NCI-H2081 treated with DMSO at 0.1 percent for 48 hours (cell line): ENCODE measurements at places on chromosomes 3 and 15.

DNA sequence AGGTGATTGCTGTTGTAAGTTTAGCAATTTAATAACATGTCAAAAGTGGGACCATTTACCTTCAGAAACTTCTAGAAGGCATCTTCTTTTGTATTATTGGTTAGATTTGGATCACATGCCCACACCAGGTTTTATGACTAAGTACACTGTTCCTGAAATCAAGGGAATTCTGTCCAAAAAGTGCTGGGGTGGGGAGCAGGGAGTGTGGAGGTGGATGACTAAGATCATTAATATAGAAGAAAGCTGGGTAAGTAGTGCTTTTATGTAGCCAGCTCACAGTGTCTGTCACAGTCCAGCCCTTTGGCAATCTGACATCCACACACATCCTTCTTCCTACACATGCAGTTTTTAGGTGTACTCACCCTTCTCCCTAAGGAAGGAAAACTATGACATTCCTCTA is 120.0 kb downstream of the TMCO5A start:
- DNase-seq = no peak

DNA sequence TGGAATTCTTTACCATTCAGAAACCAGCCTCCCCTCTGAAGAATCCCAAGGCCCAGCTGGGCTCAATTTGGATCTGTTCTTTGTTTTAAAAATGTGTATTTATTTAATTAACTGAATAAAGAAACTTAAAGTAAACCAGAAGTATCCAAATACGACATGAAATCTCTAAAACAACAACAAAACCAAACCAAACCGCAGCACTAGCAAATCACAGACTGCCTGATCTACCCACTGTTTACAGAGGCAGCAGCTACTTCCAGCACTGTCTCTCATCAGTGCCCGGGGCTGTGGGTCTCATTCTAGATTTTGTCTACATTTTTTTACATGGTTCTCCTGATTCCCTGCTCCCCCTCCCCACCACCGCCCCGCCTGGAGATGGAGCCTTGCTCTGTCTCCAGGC is 2.3 kb downstream of the FLNB start:
- no peak for DNase-seq

- DNase-seq = no peak
Measured at GRCh38 chr3:135141672-135142071, 346.6 kb downstream of the EPHB1 start.

DNA sequence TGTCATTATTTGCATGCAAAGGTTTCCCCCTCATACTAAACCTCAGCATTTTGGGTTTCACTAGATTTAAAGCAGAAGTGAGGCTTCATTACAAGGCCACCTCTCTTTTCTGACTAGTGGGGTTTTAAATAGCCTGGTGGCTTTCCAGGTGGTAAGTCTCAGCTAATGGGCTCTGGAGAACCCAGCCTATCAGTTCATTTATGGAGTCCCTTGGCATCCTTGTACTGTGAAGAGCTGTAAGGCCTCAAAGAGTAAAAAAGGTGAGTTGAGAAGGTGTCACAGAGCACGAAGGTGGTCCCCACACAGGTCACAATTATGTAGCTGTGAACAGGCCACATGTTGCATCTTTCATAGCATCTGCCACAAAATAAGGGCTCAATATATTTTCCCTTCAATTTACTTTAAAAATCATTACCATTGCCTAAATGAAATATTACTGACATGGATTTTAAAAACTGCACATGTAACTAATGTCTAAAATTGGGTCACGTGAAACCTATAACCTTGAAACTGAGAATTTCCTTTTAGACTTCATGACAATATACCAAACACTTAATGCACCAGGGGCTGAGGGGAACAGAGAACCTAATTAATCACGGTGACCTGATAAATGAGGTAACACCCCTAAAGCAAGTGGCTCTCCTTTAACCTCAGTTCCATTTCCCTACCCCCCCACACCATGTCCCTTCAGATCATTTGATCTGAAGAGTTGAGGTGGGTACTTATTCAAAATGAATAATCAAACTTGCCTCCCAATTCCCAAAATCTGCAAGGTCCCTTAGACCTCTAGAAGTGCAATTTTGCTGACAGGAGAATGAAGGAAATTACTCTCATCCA is 1.3 kb downstream of the NGLY1 start:
- DNase-seq = no peak

- no peak for DNase-seq
Measured at GRCh38 chr15:91192285-91192684, 92.2 kb downstream of the SV2B start.

GRCh38 chr3:179943117-179943880 is 93.4 kb downstream of the PEX5L start:
- no peak for DNase-seq

- DNase-seq = no peak
Measured at GRCh38 chr15:82679626-82680199, 30.0 kb downstream of the AP3B2 start.

GRCh38 chr3:69031635-69032034 is 18.2 kb upstream of the EOGT start:
- no peak for DNase-seq

DNA sequence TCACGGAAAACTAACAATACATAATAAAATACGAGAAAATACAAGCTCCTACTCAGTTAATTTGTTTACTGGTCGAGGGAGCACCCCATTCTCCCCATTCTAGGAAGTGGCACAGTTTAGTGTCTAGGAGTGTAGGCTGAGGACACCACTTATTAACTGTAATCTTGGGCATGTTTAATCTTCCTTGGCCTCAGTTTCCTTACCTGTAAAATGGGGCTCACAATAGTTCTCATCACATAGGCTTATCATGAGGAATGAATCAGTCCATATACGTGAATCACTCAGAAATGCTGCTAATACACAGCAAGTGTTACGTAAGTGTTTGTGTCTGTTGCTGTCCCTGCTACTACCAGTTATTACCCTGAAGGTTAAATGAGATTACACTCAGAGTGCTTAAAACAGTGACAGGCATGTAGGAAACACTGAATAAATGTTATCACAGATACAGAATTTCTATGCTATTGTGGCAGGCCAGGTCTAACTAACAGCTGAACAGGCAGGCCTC is 210.2 kb downstream of the OSBPL10 start:
- DNase-seq = no peak

GRCh38 chr15:68730976-68731897 is 89.5 kb downstream of the ANP32A start:
- DNase-seq = no peak

GRCh38 chr15:86743283-86743903 is 663.7 kb downstream of the AGBL1 start:
- DNase-seq = no peak

GRCh38 chr15:65653801-65654521 is 32.2 kb downstream of the SLC24A1 start:
- DNase-seq = no peak

DNA sequence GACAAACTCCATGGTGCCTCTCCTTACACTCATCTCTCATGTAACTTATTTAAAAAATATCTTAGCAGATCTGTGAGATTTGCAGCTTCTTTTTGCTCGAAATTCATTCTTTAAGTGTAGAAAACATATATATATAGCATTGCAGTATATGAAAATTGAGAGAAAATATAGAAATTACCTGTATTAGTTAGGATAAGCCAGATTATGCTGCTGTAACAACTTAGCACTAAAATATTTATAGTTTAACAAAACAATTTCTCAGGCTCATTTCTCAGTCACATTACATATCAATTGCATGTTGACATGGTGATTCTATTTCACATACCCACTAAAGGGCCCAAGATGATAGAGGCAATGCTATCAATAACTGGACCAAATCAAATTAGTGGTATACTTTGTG is 54.7 kb downstream of the NR2F2 start:
- no peak for DNase-seq

DNA sequence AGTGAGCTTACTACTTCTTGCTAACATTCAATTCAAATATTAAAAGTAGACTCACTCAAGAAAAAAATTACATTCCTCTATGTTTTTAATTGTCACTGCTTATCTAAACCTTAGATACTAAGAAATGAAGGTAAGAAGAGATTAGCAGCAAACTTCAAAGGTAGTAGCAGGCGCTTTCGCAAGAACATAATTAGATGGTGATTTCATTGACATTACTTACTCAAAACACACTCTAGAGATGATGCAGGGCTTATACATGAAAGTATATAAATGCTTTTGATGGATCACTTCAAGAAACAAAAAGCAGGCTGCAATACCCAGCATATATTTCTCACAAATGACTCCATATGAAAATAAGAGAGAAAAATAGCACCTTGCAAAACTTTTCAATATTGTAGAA is 86.8 kb downstream of the FSIP1 start:
- DNase-seq = no peak

DNA sequence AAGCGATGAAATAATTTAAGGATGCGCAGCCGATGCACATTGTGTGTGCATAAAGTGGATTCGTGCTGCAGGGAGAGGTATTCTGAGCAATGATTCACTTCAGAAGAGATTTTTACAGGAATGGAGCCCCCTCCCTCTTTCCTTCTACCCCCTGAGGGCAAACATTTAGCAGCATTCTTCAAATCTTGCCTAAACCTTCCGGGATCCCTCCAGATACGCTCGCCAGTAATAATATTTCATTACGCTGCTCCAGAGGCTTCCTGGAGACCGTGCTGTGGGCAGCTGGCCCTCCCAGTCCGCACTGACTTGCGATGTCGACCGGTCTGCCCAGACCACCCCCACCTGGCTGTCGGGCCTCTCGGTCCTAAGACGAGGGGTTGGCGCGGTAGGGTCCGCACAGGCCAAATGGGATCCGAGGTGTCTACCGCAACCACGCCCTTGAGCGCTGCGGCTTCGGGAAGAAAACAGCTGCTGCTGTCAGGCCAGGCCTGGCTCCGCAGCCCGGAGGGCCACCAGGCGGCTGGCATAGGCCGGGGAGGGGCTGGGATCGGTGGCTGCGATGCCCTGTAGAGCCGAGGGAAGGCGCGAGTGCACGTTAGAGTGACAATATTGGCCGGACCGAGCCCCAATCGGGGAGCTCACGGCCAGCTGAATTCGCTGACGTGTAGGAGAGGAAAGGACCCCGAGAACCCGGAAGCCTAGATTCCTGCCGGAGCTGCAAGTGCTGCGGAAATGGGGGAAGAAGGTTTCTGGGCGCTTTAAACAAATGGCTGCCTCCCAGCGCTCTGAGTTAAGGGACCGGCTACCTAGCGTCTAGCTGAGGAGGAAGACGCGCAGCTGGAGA is 14.3 kb downstream of the ZIC4 start:
- no peak for DNase-seq

GRCh38 chr3:72153477-72154314 is 368.7 kb upstream of the PROK2 start:
- no peak for DNase-seq

GRCh38 chr3:116020495-116020894 is 397.2 kb downstream of the GAP43 start:
- DNase-seq = no peak

GRCh38 chr15:68641376-68641775 is 62.6 kb downstream of the CORO2B start:
- DNase-seq = no peak

DNA sequence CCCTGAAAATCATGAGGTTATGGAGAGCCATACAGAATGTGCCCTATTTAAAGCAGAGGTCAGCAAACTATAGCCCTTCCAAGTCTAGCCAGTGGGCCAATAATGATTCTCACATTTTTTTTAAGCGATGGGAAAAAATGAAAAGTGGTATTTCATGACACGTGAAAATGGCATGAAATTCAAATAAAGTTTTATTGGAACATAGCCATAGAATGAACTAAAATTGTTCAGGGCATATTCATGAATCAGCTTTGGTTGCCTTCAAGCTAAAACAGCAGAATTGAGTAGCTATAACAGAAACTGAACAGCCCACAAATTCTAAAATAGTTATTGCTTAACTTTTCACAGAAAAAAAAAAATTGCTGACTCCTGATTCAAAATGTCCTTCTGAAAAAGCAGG is 104.5 kb downstream of the TFG start:
- DNase-seq = no peak

DNA sequence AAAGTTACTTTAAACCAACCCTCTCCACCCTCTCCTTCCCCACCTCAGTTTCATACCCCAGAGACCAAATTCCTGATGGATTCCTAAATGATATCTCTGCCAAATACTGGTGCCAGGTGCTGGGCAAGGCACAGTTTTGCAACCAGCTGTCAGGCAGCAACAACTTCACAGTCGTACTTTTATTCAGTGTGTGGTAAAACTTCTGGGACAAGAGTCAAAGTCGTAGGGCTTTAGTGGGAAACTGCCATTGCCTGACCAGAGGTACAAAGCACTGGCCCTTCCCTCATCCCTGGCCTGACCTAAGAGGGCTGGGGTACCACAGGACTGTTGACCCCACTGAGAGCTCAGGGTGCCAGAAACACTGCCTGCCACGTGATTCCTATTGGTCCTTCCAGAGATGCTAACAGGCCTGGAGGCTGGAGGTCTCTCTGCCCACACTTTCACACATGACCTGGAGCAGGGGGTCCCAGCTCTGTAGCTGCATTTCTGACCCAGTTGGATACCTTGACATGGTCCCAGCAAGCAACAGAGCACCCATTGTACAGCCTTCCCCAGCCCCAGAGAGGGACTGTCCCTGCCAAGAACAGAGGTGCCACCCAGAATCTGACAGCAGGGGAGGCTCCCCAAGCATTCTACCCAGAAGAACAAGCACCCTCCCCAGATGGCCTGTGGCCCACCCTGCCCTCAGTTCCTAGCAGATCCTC is 59.9 kb downstream of the LIPC start:
- DNase-seq = no peak

- DNase-seq = no peak
Measured at GRCh38 chr15:85491691-85492090, 111.3 kb downstream of the AKAP13 start.

GRCh38 chr3:34106879-34107278 is 308.4 kb downstream of the PDCD6IP start:
- no peak for DNase-seq

DNA sequence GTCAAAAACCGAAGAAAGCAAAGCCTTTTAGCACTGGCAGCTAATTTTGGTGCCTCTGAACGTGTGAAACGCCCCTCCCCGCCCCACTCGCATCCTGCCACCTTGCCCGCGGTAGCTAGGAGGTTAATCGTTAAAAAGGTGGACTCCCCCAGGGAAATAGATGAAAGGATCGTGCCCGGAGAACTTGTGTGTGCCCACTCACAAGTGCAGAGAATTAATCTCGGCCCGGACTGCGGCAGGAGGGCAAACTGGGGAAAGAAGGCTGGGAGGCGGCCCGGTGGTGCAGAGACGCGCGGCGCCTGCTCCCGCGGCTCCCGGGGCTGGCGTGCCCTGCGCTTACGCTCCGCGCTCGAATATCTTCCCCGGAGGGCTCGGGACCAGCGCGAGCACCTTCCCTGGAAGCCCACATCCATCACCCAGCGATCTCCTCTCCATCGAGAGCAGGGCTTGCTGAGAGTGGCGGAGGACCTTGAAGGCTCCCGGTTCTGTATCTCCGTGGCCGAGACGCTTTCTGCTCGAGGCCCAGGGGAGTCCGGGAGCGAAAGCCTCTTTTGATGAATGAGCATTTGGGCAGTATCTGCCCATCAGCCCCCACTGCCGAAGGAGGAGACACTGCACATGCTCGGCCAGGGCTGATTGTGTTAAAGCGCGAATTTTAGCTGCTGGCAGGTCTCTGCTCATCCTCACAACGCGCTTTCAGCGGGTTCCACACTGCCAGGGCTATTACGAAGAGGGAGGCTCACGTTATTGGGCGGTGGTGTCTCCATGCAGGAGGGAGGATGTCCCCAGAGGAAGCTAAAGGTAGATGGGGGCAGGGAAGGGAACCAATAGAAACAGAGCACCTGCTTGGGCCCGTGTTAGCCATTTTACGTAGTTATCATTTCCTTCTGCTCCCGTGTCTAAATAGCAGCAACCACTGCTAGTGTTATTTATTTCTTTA is 1.3 kb upstream of the SPTSSB start:
- peak; percentile 84 for DNase-seq
